Epithelial cell of prostate (primary cell): ENCODE measurements at places on chromosomes 3 and 15.
A peak's percentile ranks its signal among the peaks of the same experiment; 100 is the strongest.

DNA sequence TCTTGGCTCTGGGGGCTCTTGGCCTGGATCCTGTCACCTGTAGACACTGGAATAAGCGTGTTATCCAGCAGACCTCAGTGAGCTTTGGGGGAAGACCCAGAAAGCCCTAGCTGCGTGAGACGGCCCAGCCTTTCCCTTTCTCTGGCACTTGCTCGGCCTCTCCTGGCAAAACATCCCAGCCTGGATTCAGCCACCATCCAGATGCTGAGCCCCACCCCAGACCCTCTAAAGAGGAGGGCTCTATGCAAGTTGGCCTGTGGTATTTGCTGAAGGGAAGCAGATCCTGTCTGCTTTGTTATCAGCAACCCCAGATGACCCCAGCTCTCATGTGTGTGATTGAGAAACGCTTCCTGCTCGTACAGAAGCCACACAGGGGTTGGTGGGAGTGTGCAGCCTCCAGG lies 267.2 kb downstream of the FAM43A start:
- no peak for DNase-seq

- no peak for DNase-seq
Observed at GRCh38 chr15:87761736-87762509, 494.6 kb downstream of the NTRK3 start.

DNA sequence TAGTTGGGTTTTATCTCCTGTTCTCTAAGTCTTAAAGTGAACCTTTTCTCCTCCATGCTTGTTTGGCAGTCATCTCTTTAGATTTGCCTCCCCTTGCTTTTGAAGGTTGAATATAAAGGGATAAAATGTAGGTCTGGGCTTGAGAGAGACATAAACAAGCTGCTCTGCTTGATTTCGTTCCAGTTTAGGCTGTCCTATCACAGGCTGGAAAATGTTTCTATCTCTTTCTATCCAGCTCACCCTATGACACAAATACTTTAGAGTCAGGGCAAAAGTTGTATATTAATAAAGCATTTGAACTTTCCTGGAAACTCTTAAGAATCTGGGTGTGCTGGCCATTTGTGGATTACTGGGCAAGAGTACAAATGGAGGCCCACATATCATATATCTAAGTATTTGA lies 29.5 kb upstream of the ZBBX start:
- DNase-seq, result no peak

DNA sequence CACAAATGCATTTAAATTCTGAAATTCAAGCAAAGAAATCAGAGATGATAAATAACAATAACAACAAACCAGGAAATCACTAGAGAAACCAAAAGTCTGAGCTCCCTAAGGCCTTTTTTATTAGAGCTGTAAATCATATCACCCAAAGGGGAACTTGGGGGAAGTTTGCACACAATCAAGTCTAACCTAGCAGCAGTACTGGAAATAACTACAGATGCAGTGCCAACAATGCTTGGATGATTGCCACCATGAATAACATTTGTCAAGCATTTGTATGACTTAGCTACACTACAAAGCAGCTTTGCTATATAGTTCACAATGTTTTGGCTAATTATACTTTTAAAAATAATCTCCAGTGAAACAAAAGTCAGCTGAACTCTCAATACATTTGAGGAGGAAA lies 27.8 kb downstream of the SHQ1 start:
- no peak for DNase-seq

DNA sequence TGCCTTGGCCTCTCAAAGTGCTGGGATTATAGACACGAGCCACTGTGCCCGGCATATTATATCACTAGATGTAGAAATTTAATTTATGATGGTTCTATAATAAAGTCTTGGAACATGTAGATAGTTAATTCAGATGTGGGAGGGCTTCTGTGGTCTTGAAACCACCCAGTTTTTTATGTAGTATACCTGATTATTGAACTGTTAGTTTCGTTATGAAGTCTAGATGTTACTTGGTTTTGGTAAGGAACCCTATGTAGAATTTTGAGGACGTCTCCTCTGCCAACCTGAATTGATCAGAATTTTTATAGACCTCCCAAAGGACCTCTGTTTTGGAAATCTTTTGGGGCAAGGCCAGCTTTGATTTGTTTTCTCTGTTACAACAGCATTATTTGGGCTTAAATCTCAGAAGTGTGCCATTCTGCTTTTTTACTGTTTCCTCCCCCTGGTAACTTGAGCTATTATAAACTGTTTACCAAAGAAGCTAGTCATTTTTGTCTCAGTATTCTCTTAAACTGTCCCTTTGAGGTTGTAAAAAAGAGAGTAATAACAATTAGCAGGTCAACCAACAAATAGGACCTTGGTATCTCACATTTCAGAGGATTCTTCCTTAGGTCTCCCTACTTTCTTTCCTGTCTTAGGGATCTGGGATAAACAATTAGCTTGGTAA lies 20.8 kb downstream of the AKAP13 start:
- no peak for DNase-seq

- DNase-seq, result no peak
Observed at GRCh38 chr3:123327956-123328850, 120.7 kb downstream of the ADCY5 start.

- DNase-seq, result no peak
Observed at GRCh38 chr15:26128611-26129140, 265.5 kb upstream of the ATP10A start.

- DNase-seq, result no peak
Observed at GRCh38 chr3:23648326-23648995, 157.3 kb upstream of the UBE2E1 start.

GRCh38 chr15:39140060-39140604 lies 440.7 kb upstream of the THBS1 start:
- DNase-seq, result no peak

- peak; percentile 51 for DNase-seq
Observed at GRCh38 chr15:44706946-44707636, 4.0 kb downstream of the PATL2 start.
